Epithelial cell of esophagus (primary cell): ENCODE measurements at places on chromosomes 4 and X.

DNA sequence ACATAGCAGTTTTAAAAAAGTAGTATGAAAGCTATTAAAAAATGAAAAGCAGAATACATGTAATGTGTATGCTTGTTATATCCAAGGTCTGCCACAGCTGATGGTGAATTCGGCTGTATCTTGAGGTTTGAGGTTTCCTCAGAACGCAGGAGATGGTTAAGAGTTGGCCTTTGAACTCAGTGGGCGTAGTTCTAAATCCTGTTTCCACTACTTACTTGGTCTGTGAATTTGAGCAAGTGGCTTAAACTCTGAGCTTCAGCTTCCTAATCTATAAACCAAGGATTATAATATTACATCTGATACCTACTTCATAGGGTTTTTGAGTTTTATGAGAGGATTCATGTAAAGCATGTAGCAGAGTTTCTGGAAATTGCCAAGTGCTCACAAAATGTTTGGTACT is 125.2 kb downstream of the STIM2 start:
- DNase-seq: no peak

DNA sequence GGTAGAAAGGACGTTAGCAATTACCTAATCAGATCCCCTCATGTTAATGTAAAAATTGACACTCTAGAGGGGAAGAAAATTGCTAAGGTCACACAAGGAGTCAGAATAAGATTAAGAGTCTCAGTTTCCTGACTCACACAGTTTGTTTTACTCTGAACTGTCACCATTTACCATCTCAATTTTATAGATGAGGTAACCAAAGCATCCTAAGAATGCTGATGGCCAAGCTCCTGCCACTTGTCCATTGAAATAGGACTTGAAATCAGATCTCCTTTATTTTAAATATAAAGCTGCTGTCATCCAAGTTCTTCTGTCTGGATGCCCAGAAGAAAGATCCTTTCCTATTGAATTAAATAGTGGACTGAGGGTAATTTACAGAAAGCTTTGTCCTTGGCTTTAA is 114.8 kb upstream of the VAMP7 start:
- DNase-seq: no peak

GRCh38 chr4:10180603-10180926 is 64.0 kb upstream of the WDR1 start:
- DNase-seq: no peak

DNA sequence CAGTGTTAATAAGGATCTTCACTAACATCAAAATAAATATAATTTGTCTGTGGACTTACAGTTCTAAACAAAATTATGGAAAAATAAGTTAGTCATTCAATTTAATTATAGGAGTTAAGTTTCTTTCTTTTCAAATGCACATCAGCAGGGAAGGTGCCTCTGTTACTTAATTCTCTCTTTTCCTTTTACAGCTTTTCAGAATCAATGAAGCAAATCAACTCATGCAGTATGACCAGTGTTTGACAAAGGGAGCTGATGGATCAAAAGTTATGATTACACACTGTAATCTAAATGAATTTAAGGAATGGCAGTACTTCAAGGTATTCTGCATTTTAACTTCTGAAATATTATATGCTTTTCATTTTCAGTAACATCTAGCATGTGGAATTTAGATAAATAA is 15.9 kb downstream of the HMGB2 start:
- no peak for DNase-seq
